SJCRH30 (cell line): ENCODE measurements at places on chromosomes 2 and 18. TPM values are rescaled to one million over a fixed set of nuclear protein-coding genes. Genes with fewer than 3 reads are reported as not detected.
A peak's percentile ranks its signal among the peaks of the same experiment; 100 is the strongest.

The ALKAL2 gene
- 0.43 and 0.65 TPM in 2 replicates for total RNA-seq

GRCh38 chr18:77110400-77110799, 22.2 kb downstream of the MBP start:
- no peak overlapping the region for H3K4me3 ChIP-seq
- no peak for DNase-seq
- H3K27me3 ChIP-seq, result no peaks in the 10 kb centered on the region

- no peaks in the 10 kb centered on the region for H3K36me3 ChIP-seq
- H3K27ac ChIP-seq, result no peak overlapping the region
- H3K4me3 ChIP-seq, result no peak overlapping the region
- no peaks in the 10 kb centered on the region for H3K27me3 ChIP-seq
- H3K4me1 ChIP-seq, result no peaks in the 10 kb centered on the region
Measured at GRCh38 chr18:402129-402528, 98.4 kb downstream of the COLEC12 start.

DNA sequence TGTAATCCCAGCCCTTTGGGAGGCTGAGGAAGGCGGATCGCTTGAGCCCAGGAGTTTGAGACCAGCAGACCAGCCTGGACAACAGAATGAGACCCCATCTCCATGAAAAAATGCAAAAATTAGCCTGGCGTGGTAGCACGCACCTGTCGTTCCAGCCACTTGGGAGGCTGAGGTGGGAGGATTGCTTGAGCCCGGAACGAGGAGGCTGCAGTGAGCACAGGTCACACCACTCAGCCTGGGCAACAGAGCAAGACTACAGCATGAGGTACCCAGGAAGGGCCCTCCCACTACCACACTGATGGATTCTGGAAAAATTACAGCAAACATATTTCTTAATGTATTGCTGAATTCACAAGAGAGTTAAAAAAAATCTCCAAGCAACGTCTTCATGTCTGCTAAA, 56.3 kb upstream of the HPCAL1 start:
- no peak for DNase-seq
- no peak overlapping the region for H3K27ac ChIP-seq
- no peaks in the 10 kb centered on the region for H3K4me1 ChIP-seq
- no peaks in the 10 kb centered on the region for H3K36me3 ChIP-seq
- H3K27me3 ChIP-seq, result no peaks in the 10 kb centered on the region
- H3K4me3 ChIP-seq, result no peak overlapping the region

GRCh38 chr2:141923657-141924056, 207.2 kb downstream of the LRP1B start:
- no peaks in the 10 kb centered on the region for H3K4me1 ChIP-seq
- no peaks in the 10 kb centered on the region for H3K27me3 ChIP-seq
- no peak overlapping the region for H3K4me3 ChIP-seq
- no peaks in the 10 kb centered on the region for H3K36me3 ChIP-seq
- DNase-seq, result no peak
- no peak overlapping the region for H3K27ac ChIP-seq

The ACADL gene
- total RNA-seq, result 1.2 and 1.6 TPM in 2 replicates

DNA sequence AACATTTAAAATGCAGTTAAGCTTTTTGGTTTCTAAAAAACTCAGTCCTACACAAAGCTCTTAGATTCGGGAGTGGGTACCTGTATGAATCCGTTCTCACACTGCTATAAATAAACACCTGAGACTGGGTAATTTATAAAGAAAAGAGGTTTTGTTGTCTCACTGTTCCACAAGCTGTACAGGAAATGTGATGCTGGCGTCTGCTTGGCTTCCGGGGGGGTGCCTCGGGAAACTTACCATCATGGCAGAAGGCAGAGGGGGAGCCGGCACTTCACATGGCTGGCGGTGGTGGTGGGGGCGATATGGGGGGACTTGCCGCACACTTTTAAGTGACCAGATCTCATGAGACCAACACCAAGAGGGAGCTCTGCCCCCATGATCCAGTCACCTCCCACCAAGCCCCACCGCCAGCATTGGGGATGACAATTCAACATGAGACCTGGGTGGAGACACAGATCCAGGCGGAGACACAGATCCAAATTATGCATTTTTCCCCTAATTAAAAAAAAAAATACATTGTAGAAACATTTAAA, 222.5 kb downstream of the GBX2 start:
- no peak overlapping the region for H3K4me3 ChIP-seq
- no peak overlapping the region for H3K27ac ChIP-seq
- no peak for DNase-seq
- H3K36me3 ChIP-seq, result no peaks in the 10 kb centered on the region
- peaks cover 11% of the 10 kb centered on the region for H3K4me1 ChIP-seq

- no peak for DNase-seq
- no peak overlapping the region for H3K4me3 ChIP-seq
- H3K27ac ChIP-seq, result no peak overlapping the region
- H3K27me3 ChIP-seq, result peaks cover 20% of the 10 kb centered on the region
Measured at GRCh38 chr2:20985062-20985461, 58.8 kb downstream of the APOB start.

- DNase-seq, result no peak
- H3K4me3 ChIP-seq, result no peak overlapping the region
- no peaks in the 10 kb centered on the region for H3K27me3 ChIP-seq
- H3K36me3 ChIP-seq, result no peaks in the 10 kb centered on the region
- H3K27ac ChIP-seq, result no peak overlapping the region
Measured at GRCh38 chr2:19003554-19003953, 354.9 kb downstream of the OSR1 start.

The ANKRD29 gene
- total RNA-seq, result 3.9 TPM in 2 replicates

DNA sequence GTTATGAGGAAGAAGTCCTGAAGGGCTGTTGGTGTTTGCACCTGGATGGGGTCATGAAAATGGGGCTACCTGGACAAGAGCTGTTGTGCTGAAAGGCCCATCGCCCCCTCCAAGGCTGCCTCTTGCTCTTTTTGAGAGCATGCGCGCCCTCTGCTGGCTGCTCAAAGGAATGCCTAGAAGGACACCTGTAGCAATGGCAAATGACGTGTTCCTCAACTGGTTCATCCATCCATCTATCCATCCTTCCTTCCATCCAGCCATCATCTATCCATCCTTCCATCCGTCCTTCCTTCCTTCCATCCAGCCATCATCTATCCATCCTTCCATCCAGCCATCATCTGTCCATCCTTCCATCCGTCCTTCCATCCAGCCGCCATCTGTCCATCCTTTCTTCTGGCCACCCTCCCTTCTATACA, 17.2 kb upstream of the RPL31 start:
- no peak overlapping the region for H3K27ac ChIP-seq
- H3K27me3 ChIP-seq, result peaks cover 14% of the 10 kb centered on the region; the same call in 1 of the 2 replicates
- no peak overlapping the region for H3K4me3 ChIP-seq
- no peaks in the 10 kb centered on the region for H3K36me3 ChIP-seq
- peak; percentile 79 for DNase-seq
- H3K4me1 ChIP-seq, result no peaks in the 10 kb centered on the region

The CCDC102B gene
- total RNA-seq, result 0.51 and 0.91 TPM in 2 replicates

GRCh38 chr2:100482741-100483140, 12.5 kb downstream of the NMS start:
- H3K36me3 ChIP-seq, result no peaks in the 10 kb centered on the region
- no peaks in the 10 kb centered on the region for H3K27me3 ChIP-seq
- peak; percentile 12 for DNase-seq
- H3K4me3 ChIP-seq, result no peak overlapping the region
- H3K4me1 ChIP-seq, result no peaks in the 10 kb centered on the region

GRCh38 chr18:21559195-21559594, 41.3 kb downstream of the ESCO1 start:
- H3K27ac ChIP-seq, result no peak overlapping the region
- no peaks in the 10 kb centered on the region for H3K4me1 ChIP-seq
- no peak overlapping the region for H3K4me3 ChIP-seq
- DNase-seq, result no peak

The SLC8A1 gene
- total RNA-seq, result 27.1 and 27.7 TPM in 2 replicates

DNA sequence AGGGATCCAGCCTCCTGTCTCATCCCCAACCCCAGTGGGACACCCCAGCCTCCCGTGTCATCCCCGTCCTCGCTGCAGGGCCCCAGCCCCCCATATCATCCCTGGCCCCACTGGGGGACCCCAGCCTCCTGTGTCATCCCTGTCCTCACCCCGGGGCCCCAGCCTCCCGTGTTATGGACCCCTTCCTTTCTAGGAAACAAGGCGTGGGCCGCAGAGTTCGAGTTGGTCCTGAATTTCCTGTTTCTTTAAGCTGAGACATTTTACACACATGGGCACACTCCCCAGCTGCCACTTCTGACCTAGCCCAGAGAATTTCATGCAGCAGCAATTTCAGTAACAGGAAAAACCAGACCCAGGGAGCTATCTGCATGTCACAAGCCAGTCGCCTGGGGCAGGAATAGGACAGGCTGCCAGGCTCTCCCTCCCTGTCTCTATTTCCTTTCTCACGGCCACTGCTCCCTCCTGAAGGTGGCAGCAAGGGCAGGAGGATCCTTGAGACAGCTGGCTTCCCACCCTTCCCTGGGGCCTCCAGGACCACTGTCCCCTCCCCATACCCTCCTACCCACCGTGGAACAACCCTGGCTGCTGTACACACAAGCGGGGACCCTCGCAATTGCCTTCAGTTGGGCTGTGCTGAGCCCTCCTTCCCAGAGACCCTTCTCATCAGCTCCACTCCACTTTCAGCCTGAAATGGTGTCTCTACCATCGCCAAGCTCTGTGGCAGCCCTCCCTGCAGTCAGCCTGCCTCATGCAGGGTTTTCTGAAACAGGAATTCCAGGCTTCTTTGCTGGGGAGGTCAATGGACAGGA, 141.9 kb upstream of the ID2 start:
- peaks cover 38% of the 10 kb centered on the region for H3K4me1 ChIP-seq
- DNase-seq, result no peak
- no peak overlapping the region for H3K27ac ChIP-seq
- no peaks in the 10 kb centered on the region for H3K36me3 ChIP-seq
- H3K27me3 ChIP-seq, result no peaks in the 10 kb centered on the region

- no peak overlapping the region for H3K27ac ChIP-seq
- no peaks in the 10 kb centered on the region for H3K27me3 ChIP-seq
- no peaks in the 10 kb centered on the region for H3K4me1 ChIP-seq
- no peak for DNase-seq
- H3K4me3 ChIP-seq, result no peak overlapping the region
- no peaks in the 10 kb centered on the region for H3K36me3 ChIP-seq
Measured at GRCh38 chr18:70430501-70431173, 141.8 kb downstream of the SOCS6 start.

DNA sequence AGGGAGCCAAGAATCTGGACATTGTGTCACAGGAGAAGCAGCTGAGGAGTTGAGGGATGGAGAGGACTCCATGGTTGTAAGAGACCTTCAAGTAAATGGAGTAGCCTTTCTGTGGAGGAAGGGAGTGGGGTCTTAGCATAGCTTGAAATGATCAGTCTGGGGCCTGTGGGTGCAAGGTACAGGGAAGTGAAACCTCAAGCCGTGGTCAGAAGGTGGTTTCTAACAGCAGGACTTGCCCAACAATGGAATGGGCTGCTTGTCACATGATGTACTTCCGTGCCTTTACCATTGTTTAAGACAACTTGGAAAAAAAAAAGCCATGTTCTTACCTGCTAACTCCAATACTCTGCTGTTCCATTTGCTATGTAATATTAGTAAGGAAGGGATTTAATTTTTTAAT, 140.7 kb downstream of the LDLRAD4 start:
- no peaks in the 10 kb centered on the region for H3K27me3 ChIP-seq
- H3K27ac ChIP-seq, result no peak overlapping the region
- no peak overlapping the region for H3K4me3 ChIP-seq
- no peak for DNase-seq
- H3K4me1 ChIP-seq, result no peaks in the 10 kb centered on the region
- no peaks in the 10 kb centered on the region for H3K36me3 ChIP-seq

The TEKT4 gene
- total RNA-seq, result not detected in 2 replicates

- no peak for DNase-seq
- H3K4me3 ChIP-seq, result no peak overlapping the region
- H3K27me3 ChIP-seq, result peaks cover 21% of the 10 kb centered on the region
- H3K36me3 ChIP-seq, result no peaks in the 10 kb centered on the region
- H3K27ac ChIP-seq, result no peak overlapping the region
Measured at GRCh38 chr2:120437604-120438000, 91.7 kb downstream of the INHBB start.

DNA sequence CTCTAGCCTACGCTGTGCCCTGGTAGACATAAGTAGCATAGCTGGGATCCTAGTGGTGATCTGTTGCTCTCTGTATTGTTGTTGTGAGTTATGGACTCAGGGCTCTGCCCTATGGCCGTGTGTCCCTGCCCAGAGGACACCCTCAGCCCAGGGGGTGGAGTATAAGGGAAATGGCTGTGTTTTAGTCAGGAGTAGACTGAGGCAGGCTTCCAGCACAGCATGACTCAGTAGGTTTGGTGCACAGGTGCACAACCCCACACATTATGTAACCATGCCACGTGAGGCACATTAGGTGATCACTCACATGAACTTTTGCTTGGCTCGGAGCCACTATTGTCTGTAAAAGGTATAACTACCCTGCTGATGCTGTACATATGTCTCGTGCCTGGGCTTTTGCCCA, 59.9 kb upstream of the PEX13 start:
- H3K27me3 ChIP-seq, result no peaks in the 10 kb centered on the region
- DNase-seq, result peak; percentile 28

GRCh38 chr18:5772306-5773105, 122.8 kb downstream of the TMEM200C start:
- H3K4me3 ChIP-seq, result no peak overlapping the region
- H3K27me3 ChIP-seq, result no peaks in the 10 kb centered on the region

DNA sequence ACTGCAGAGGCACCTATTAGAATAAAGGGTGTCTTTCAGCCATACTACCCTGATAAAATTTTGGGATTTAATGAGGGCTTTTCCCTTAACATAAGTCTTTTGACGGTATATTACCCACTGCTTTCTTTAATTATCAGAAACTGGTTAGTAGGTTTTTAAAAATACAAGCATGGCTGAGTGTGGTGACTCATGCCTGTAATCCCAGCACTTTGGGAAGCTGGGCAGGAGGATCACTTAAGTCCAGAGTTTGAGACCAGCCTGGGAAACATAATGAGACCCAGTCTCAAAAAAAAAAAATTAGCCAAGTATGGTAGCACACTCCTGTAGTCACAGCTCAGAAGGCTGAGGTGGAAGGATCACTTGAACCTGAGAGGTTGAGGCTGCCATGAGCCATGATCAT, 16.1 kb downstream of the CPSF3 start:
- no peak overlapping the region for H3K4me3 ChIP-seq
- no peak for DNase-seq
- peaks cover 80% of the 10 kb centered on the region for H3K36me3 ChIP-seq

DNA sequence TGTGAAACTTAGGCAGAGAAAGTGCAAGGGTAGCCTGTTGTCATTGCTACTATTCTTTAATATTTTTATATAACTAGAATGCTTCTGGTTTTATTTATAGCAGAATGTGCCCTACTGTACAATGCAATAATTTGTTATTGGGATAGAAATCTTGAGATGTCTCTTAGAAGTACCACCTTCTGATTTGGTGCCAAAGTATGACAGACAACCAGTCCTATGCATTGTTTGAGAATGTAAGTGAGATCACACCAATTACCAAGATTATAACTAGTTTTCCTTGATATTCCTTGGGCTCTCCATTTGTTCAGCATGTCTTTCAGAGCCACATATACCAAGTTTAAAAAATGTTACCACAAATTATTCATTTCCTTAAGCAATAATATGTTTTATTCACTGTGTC, 399.7 kb downstream of the CPS1 start:
- H3K27ac ChIP-seq, result no peak overlapping the region
- no peak for DNase-seq
- no peaks in the 10 kb centered on the region for H3K36me3 ChIP-seq
- no peak overlapping the region for H3K4me3 ChIP-seq
- H3K27me3 ChIP-seq, result no peaks in the 10 kb centered on the region
